ENCODE measurements at places on chromosomes 1 and 21.

DNA sequence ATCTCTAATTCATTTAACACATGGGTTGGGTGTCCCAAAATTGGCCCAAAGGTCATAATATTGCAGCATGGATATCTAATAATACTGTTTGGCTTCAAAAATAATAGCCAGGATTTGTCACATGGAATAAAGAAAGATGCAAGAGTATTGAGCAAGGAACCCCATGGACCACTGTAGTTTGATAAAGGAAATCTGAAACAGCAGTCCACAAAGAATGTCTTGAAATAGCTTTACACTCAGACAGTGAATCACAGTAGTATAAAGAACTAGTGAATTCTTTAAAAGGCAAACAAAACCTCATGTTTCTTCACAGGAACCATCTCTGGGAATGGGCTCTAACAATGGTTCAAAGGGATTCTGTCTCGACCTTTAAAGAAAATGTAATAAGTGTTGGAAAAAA, 576.1 kb upstream of the ZRANB2 start:
- DNase-seq, result no peak

DNA sequence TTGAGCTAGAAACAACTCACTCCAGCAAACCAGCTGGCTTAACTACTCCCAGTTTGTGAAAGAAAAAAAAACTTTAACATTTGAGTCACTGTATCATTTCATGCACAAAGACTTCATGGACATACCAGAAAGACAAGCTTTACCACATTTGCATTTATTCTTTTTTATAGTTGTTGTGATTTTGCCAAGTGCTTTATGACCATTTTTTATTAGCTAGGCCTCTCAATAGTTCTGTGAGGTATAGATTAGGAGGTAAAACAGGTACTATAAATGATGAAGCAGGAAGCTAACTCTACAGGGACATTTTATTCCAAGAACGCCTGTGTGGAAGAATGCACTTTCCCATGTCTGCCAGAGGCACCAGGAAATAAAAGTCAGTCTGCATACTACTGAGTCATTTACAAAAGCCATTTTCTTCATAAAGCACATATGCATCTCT, 8.2 kb upstream of the DENND1B start:
- DNase-seq, result no peak

DNA sequence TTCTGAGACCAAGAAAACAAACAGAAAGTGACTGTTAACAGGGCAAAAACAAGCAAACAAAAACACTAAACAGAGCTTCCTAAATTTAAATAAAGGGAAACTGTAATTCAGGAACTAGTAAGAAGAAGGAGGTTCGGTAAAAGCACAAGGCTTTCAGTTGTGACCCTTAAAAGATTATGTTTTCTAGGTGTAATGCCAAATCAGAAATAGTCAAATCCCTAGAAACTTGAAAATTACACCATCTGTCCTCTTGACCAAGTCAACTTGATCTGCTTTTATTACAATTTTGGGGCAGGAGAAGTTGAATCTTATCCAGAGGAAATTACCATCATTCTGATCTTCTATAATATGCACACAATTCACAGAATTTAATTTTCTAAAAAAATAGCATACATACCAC, 754.0 kb upstream of the ADGRL4 start:
- no peak for DNase-seq

DNA sequence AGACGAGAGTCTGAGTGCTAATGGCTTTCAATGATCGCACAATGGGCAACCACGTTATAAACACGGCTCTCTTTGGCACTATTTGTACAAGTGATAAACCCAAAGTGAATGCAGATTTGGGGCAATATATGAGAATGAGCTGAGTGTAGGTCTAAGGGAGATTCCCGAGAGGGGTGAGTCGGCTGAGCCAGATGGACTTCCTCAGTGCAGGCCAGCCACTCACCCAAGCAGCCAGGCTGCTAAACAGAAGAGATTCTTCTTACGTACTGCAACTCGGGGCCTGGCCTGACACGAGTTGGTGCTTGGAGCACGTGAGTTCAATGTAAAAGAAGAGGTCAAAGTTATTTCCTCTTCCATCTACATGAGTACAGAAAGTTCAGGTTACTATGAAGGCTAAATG, 6.2 kb upstream of the MIXL1 start:
- DNase-seq, result no peak

DNA sequence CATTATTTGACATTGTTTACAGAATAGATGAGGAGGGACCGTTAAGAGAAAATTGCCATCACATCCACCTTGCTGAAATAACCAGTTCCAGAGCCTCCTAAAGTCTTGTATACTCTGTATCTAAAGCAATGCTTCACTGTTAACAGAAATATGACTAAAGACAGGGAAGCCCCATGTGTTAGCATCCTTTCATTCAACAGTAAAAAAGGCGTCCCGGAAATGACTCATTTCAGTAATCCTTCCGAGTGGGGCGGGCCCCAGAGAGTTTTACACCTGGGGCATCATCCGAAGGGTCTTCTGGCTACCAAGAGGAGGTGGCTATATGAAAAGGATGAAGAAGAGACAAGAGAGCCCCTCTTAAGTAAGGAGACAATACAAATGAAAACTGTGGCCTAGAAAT, 227.2 kb downstream of the SLC45A1 start:
- no peak for DNase-seq

- DNase-seq, result no peak
Measured at GRCh38 chr1:165050246-165050645, 306.3 kb downstream of the LMX1A start.

GRCh38 chr21:40641042-40641441, 205.9 kb downstream of the DSCAM start:
- no peak for DNase-seq

GRCh38 chr1:110765640-110766335, 91.0 kb upstream of the KCNA3 start:
- DNase-seq, result peak; percentile 17

- DNase-seq, result no peak
Measured at GRCh38 chr1:8464377-8464776, 146.5 kb downstream of the SLC45A1 start.

DNA sequence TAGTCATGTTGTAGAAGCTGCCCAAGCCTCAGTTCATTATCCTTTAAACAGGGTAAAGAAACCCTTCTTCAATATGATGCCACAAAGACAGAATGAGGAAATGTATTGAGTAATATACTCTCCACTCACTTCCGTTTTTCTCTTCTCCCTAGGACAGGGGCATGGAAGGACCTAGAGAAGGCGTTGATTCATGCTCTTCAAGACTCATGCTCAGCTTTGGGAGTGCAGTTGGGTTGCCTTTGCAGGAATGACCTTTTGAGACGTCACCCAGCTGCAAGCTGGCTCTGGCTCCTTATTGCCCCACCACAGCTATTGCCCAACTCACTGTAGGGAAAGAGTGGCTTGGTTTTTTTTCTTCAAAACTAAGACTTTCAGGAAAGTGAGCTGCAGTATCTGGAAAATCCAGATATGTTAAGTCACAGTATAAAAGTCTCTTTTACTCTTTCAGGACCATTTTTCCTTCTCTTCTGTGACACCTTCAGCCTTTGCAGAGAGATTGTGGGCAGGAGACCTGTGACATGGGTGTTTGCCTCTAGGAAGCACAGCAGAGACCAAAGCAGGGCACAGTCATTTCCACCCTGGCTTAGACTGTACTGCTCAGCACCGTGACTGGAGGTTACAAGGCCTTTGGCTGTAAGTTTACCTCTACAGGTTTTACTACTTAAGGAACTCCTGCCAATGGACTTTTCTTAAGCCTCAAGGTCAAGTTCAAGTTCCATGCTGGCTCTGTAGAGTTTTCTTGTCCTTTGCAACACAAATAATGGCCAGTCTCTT, 39.5 kb downstream of the XCL2 start:
- no peak for DNase-seq

- no peak for DNase-seq
Measured at GRCh38 chr1:11684070-11684469, 3.1 kb upstream of the MAD2L2 start.

- DNase-seq, result no peak
Measured at GRCh38 chr1:18320051-18320450, 160.7 kb upstream of the KLHDC7A start.

GRCh38 chr1:208083016-208083714, 161.0 kb downstream of the PLXNA2 start:
- no peak for DNase-seq

DNA sequence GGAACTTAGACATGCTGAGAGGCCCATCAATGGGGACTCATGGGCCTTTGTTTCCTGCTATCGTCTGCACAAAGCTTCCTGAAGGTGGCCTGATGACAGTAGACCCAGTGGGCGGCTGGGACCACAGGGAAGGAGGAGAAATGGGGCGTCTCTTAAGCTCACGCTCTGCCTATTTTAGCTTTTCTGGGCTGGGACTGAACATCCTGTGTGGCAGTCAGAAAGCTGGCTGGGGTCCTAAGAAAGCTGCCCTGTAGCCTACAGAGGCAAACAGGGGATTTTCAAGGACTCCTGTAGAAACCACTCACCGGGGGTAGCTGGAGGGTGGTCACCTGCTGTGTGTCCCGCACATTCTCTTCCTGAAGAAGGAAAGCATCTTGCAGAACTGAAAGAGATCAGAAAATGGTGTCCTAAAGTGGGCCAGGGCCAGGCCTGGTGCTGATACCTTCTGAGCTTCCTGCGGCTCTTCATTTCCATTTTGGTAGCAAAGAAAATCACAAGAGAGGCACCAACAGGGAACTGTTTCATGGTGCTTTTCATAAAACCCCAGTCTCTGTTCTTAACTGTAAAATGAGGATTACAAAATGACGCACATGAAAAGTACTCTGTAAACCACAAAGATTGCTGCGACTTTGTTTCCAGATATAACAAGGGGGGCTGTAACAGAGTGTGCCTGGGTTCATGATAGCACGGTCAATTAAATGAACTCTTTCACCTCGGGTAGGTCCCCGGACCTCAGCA, 8.6 kb downstream of the ZNF496 start:
- DNase-seq, result no peak

GRCh38 chr21:34266351-34266750, 97.5 kb upstream of the KCNE2 start:
- no peak for DNase-seq

DNA sequence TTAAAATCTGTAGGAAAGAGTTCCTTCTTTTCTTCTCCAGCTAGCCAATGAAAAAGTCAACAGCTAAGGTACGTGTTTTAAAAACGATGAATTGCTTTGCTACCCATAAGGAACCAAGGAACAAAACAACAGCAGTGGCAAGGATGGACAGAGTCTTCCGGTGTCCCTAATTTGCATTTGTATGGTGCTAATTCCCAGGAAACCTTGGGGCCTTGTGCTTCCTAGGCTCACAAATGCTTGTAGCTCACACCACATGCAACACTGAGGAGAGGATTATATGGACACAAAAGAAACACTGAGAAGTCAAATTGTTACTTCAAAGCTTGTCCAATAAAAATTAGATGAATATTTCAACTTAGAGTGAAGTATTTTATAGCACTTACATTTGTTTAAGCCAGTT, 1.8 kb upstream of the PGBD5 start:
- DNase-seq, result no peak

DNA sequence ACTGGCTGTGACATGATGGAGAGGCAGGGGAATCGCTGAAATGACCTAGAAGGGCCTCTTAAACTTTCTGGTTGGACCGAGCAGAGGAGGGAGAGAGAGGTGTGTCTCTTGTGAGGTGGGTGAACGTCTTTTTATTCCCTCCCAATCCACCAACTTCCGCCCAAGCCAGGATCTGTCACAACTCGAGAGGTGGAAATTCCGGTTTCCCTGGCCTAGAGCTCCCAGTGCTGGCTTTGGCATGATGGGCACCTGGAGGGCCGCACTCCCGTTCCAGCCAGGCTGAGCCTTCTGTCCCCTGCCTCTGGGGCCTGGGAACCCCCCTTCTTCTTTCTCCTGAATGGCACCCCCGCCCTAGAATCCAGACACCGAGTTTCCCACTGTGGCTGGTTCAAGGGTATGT, at the start of gene SEMA4A:
TSS of gene SEMA4A (plus strand) at position 224 of the 400 bp plus-strand sequence. CDS start 994 bp downstream, outside the sequence.
- DNase-seq, result no peak

DNA sequence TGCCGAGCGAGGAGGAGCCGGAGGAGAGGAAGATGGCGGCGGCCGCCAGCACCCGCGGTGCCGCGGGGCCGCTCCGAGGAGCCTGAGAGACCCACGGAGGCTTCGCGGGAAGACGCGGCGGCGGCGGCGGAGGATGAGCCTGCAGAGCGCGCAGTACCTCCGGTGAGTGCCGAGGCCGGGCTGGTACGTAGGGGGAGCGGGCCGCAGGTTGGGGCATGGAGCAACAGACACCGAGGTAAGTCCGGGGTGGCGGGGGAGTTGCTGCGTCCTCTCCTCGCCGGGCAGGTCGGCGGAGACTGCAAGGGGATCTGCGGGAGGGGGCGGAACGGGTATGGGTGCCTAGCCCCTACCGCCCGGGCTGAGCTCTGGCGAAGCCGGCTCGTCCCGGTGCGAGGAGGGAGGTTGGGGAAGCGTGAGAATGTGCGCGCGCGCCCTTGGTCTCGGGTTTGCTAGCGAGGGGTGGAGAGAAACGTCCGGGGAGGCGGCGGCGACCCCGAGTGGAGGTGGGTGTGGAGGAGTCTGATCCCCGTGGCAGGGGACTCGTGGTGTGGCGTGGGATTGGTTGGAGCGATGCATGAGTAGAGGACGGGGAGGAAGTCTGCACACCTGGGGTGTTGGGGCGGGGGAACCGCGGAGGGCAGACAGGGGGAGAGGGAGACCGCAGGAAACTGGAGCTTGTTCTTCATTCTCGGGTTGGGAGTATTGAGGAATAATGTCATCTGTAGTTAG, at the start of gene SMG7:
TSS of gene SMG7 (plus strand) at position 12 of the 729 bp plus-strand sequence. CDS start at position 134, 122 bp downstream.
- no peak for DNase-seq

DNA sequence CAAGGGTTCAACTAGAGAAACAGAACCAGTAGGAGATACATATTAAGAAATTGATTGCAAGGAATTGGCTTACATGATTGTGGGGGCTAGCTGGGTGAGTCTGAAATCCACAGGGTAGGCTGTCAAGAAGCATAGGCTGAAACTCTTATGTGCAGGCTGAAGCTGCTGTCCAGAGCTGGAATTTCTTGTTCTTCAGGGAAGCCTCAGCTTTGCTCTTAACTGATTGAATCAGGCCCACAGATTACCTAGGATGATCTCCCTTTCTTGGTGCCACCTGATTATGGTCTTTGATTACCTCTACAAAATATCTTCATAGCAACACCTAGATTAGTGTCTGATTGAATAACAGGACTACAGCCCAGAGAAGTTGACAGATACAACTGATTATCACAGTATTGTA, 22.5 kb upstream of the FRRS1 start:
- no peak for DNase-seq

GRCh38 chr1:19643121-19643520, 990 bp upstream of the NBL1 start:
- no peak for DNase-seq

DNA sequence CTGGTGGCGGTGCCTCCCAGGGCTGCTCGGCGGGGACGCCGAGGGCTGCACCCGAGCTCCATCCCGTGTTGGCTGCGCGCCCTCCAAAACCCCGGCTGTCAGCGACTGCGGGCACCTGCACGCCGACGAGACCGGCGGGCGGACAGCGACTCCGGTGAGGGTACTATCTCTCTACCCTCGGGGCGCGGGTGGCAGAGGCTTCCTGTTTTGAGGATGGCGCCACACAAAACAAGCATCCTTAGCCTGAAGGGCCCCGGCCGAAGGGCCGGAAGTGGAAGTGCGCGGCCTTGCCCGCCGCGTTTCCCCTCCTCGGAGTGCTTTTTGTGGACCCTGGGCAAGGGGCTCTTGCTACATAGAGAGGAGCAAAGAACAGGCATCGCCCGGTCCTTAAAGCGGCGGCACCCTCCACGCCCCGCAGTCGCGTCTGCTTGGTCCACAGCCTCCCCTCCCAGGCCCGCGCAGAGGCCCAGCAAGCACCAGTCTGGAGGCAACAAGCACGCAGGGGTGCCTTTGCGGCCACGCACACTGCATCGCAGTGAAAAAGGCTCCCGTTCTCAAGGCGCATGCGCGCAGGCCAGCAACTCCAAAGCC, 561 bp upstream of the COQ8A start:
- DNase-seq, result peak; percentile 71
